ENCODE measurements at places on chromosomes 12 and 14. TPM values are rescaled to one million over a fixed set of nuclear protein-coding genes. Genes with fewer than 3 reads are reported as not detected.
A peak's percentile ranks its signal among the peaks of the same experiment; 100 is the strongest.

Gene PIGH
- total RNA-seq: 38.6 TPM

Gene CLMN
- total RNA-seq: 25.7 TPM

Gene IL26
- total RNA-seq: not detected

Gene NR1H4
- not detected for total RNA-seq

Gene KCTD10
- total RNA-seq: 56.3 TPM

Gene SLC17A8
- total RNA-seq: not detected

Gene BRMS1L
- total RNA-seq: 5.8 TPM

Gene SMCO3
- total RNA-seq: not detected

Gene TSPAN11
- 0.64 TPM for total RNA-seq

Gene SERPINA12
- total RNA-seq: 486 TPM

Gene KRT3
- total RNA-seq: not detected

Gene ABCD2
- 0.08 TPM for total RNA-seq

GRCh38 chr12:31801872-31802271 lies 73.1 kb upstream of the AMN1 start:
- no peaks in the 10 kb centered on the region for H3K36me3 ChIP-seq
- no peaks in the 10 kb centered on the region for H3K27me3 ChIP-seq
- no peaks in the 10 kb centered on the region for H3K4me1 ChIP-seq
- no peak overlapping the region for H3K27ac ChIP-seq

DNA sequence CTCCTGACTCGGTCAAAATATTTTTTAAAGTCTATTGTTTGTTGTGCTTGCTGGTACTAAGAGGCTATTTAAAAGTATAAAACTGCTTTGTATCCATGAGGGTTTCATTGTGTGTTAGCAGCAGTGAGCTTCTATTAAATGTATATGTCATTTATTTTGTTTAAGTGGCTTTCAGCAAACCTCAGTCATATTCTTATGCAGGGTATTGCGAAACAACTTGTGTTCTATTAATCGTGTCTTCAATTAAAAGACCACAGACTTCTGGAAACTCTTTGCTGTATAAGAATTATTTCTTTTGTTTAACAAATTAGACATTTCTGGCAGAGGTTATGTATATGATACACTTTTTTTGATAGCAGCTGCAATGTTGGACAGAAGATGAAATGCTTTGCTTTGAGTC lies 6.5 kb downstream of the IAPP start:
- H3K4me1 ChIP-seq: no peaks in the 10 kb centered on the region
- H3K36me3 ChIP-seq: no peaks in the 10 kb centered on the region
- no peaks in the 10 kb centered on the region for H3K27me3 ChIP-seq
- no peak overlapping the region for H3K4me3 ChIP-seq

DNA sequence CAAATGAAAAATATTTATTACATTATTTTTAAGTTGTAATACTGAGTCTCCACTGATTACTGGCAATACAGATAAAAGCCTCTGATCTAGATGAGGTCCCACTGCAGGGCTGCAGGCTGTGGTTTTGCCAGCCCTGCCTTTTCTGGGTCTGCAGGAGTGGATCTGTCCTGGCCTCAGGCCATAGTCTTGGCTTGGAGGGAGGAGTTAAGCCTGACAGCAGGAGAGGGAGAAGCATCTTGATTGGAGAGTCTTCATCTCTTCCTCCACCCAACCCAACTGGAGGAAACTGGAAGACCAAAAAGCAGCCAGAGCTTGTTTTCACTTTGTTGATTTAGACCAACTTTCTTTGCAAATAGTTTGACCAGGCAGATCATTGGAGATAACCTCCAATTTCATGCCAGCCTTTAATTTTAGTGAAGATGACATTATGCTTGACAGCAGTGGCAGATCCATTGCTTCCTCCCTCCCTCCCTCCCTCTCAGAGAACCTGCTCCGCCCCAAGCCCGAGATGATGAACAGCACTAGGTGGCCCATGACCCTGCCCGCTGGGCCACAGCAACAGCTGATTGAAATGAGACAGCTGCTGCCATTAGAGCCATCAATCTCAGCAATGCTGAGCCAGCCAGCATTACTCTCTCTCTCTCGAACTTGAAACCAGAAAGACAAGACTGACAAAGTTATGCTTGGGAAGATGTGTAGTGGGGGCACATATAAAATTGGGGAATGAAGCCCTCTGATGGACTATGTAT lies 222.4 kb downstream of the GLT1D1 start:
- no peak for DNase-seq
- H3K27ac ChIP-seq: no peak overlapping the region
- no peaks in the 10 kb centered on the region for H3K4me1 ChIP-seq

- H3K27ac ChIP-seq: no peak overlapping the region
- H3K36me3 ChIP-seq: no peaks in the 10 kb centered on the region
- H3K4me1 ChIP-seq: peaks cover 6% of the 10 kb centered on the region
- no peak overlapping the region for H3K4me3 ChIP-seq
- no peak for DNase-seq
- H3K27me3 ChIP-seq: no peaks in the 10 kb centered on the region
Observed at GRCh38 chr12:47415054-47415453, 290.8 kb downstream of the RPAP3 start.

GRCh38 chr14:34851395-34851794 lies 23.8 kb downstream of the BAZ1A start:
- H3K4me3 ChIP-seq: no peak overlapping the region
- peak overlapping the region; percentile 64 for H3K27ac ChIP-seq
- H3K27me3 ChIP-seq: no peaks in the 10 kb centered on the region
- H3K4me1 ChIP-seq: peaks cover 4% of the 10 kb centered on the region
- peaks cover 18% of the 10 kb centered on the region for H3K36me3 ChIP-seq

- H3K27ac ChIP-seq: no peak overlapping the region
- DNase-seq: no peak
- no peak overlapping the region for H3K4me3 ChIP-seq
- H3K36me3 ChIP-seq: peaks cover 84% of the 10 kb centered on the region
Observed at GRCh38 chr12:132773077-132773955, 11.7 kb upstream of the ANKLE2 start.

DNA sequence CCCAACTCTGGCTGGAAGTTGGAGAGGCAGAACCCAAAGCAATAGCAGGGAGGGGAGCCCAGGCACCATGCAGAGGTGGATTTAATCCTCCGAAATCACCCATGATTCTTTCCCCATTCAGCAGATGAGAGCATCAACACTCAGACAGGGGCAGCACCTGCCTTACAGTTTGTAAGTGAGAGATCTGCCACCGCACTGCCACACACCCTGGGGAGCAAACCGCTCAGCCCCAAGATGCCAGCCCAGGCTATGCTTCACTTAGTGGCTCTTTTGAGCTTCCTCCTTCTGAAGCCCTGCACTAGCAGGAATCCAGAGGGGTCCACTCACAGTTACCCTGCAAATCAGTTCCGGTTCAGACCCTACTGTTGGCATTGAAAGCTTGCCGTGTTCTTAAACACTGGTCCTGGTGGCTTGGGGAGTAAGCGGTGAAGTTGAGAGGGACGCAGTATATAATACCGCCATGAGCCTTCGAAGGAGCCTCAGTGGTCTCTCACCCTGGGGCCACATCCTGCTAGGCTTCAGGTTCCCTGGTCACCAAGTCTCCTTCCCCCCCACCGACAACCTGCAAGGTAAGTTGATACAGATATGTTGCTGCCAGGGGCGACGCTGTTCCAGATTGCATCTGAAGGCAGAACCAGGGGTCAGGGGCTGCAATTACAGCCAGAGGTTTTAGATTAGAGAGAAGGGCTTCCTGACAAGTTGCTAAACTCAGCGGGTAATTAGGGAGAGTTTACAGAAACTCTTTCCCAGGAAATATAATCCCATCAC lies 72.0 kb upstream of the CCND2 start:
- H3K36me3 ChIP-seq: no peaks in the 10 kb centered on the region
- DNase-seq: no peak
- H3K27ac ChIP-seq: no peak overlapping the region

- peak overlapping the region; percentile 96 for H3K27ac ChIP-seq
- DNase-seq: peak; percentile 94
Observed at GRCh38 chr14:104970231-104971068, 7.7 kb downstream of the AHNAK2 start.

GRCh38 chr12:112950701-112951100 lies 12.4 kb downstream of the OAS3 start:
- no peaks in the 10 kb centered on the region for H3K27me3 ChIP-seq
- DNase-seq: no peak
- H3K4me1 ChIP-seq: no peaks in the 10 kb centered on the region
- H3K4me3 ChIP-seq: no peak overlapping the region
- H3K27ac ChIP-seq: no peak overlapping the region

DNA sequence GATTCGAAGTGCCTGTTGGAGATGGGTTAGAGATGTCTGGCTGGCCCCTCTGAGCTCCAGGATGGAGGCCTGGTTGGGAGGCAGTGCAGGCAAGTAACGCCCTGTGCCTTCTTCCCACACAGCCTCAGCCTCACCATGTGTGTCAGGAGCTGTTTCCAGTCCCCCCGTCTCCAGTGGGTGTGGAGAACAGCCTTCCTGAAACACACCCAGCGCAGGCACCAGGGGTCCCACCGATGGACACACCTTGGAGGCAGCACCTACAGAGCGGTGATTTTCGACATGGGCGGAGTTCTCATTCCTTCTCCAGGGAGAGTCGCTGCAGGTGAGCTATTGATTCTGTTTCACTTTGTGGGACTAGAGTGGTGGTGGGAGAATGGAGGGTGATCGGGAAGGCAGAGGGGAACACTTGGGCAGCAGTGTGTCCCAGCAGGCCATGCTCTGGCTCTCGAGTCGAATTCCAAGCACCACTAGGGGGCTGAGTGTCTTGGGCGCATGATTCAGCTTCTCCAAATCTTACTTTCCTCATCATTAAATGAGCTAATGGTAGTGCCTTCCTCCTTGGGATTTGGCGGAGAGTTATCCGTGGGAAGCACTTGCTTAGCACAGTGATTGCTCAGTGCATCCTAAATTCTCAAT lies 6.8 kb downstream of the ACAD10 start:
- no peaks in the 10 kb centered on the region for H3K4me1 ChIP-seq
- peaks cover 52% of the 10 kb centered on the region for H3K36me3 ChIP-seq
- DNase-seq: no peak
- no peak overlapping the region for H3K27ac ChIP-seq
- H3K4me3 ChIP-seq: no peak overlapping the region

- peaks cover 70% of the 10 kb centered on the region for H3K36me3 ChIP-seq
- no peaks in the 10 kb centered on the region for H3K27me3 ChIP-seq
- H3K4me3 ChIP-seq: no peak overlapping the region
- peaks cover 3% of the 10 kb centered on the region for H3K4me1 ChIP-seq
Observed at GRCh38 chr12:21471294-21471693, 30.1 kb downstream of the RECQL start.

GRCh38 chr12:12481631-12482030 lies 81.0 kb downstream of the DUSP16 start:
- H3K4me1 ChIP-seq: no peaks in the 10 kb centered on the region
- H3K27me3 ChIP-seq: no peaks in the 10 kb centered on the region
- no peak for DNase-seq
- H3K36me3 ChIP-seq: peaks cover 58% of the 10 kb centered on the region
- H3K27ac ChIP-seq: no peak overlapping the region

DNA sequence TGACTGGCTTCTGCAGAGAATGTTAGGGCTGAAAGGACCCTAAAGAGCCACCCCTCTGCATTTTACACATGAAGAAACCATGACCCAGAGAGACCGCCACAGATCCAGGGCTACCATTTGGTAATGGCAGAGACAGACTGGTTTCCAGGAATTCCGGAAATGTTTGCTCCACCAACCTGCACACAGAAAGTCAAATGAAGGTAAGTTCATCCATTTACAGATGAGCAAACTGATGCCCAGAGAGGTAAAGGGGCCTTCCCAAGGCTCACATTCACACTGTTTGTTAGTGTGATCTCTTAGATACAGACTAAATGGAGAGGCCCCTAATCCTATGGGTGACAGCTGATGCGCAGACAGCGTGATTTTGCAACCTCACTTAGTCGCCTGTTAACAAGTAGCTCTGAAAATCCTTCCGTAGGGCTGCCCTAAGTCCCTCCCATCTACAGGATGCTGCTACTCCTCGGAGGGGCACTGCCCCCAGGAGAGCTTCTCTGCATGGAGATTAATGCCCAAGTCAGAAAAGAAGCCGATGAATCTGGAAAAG lies 33.8 kb downstream of the ZFP36L1 start:
- H3K4me3 ChIP-seq: no peak overlapping the region
- H3K27me3 ChIP-seq: no peaks in the 10 kb centered on the region
- no peaks in the 10 kb centered on the region for H3K36me3 ChIP-seq
- peak; percentile 36 for DNase-seq
- peaks cover 45% of the 10 kb centered on the region for H3K4me1 ChIP-seq

GRCh38 chr12:98674841-98675240 lies 29.8 kb downstream of the APAF1 start:
- no peak overlapping the region for H3K4me3 ChIP-seq
- H3K27me3 ChIP-seq: no peaks in the 10 kb centered on the region
- peaks cover 47% of the 10 kb centered on the region for H3K36me3 ChIP-seq
- no peak for DNase-seq
- no peaks in the 10 kb centered on the region for H3K4me1 ChIP-seq
- no peak overlapping the region for H3K27ac ChIP-seq

GRCh38 chr12:113155646-113156045 lies 6.1 kb downstream of the CFAP73 start:
- H3K4me1 ChIP-seq: peaks cover 20% of the 10 kb centered on the region
- H3K27me3 ChIP-seq: peaks cover 31% of the 10 kb centered on the region
- peaks cover 33% of the 10 kb centered on the region for H3K36me3 ChIP-seq
- H3K27ac ChIP-seq: no peak overlapping the region

DNA sequence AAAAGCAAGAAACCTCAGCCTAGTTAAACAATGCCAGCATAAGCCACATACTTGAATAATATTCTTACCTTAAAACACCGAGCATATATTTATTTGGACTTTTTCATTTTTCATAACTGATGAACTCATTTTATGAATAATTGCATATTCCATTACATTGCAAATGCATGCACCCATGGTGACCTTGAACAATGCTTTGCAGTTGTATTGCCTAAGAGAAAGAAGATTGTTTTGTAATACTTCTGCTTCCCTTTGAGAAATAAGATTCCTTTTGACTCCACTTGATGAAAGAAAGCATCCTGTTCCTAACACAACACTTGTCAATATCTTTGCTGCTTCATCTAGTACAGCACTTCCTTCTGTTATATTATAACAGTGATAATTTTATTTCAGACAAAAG lies 1182.2 kb downstream of the FLRT2 start:
- H3K4me1 ChIP-seq: peaks cover 4% of the 10 kb centered on the region
- H3K27me3 ChIP-seq: no peaks in the 10 kb centered on the region
- DNase-seq: no peak
- no peaks in the 10 kb centered on the region for H3K36me3 ChIP-seq
- H3K27ac ChIP-seq: no peak overlapping the region
- no peak overlapping the region for H3K4me3 ChIP-seq

GRCh38 chr12:111842556-111843396 lies 748 bp downstream of the MAPKAPK5 start:
- H3K27ac ChIP-seq: peak overlapping the region; percentile 98
- DNase-seq: no peak
- H3K4me3 ChIP-seq: peak overlapping the region; percentile 94
- H3K4me1 ChIP-seq: peaks cover 43% of the 10 kb centered on the region
- H3K36me3 ChIP-seq: peaks cover 8% of the 10 kb centered on the region

DNA sequence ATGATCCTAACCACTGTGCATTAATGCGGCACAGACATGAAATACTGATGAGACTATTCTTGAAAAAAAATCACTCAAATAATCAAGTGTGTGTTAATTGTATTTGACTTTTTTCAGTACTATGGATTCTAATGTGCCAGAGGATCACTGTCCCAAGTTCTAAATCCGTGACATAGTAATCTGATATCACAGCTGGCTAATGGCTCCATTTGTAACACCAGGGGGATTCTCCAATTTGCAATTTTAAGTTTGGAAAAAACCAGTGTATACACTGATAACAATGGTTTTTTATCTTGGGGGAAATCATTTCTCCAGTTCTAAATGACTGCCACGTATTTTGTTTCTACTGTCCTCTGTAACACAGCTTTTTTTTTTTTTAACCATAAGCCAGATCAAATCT lies 33.0 kb downstream of the MPHOSPH9 start:
- H3K27ac ChIP-seq: no peak overlapping the region
- H3K4me1 ChIP-seq: no peaks in the 10 kb centered on the region
- H3K36me3 ChIP-seq: peaks cover 24% of the 10 kb centered on the region
- H3K4me3 ChIP-seq: no peak overlapping the region
- no peak for DNase-seq

- H3K36me3 ChIP-seq: no peaks in the 10 kb centered on the region
- no peak overlapping the region for H3K27ac ChIP-seq
- H3K4me3 ChIP-seq: no peak overlapping the region
- DNase-seq: no peak
Observed at GRCh38 chr14:68193970-68194681, 374.5 kb downstream of the RAD51B start.

Data from suprapubic skin (tissue), 4 donors.